Stimulated activated CD8-positive, alpha-beta memory T cell treated with anti-CD3 and anti-CD28 coated beads, Interleukin-7, amount 100 ng/mL, for 4 hours (primary cell): ENCODE measurements at places on chromosomes 3 and 15.

- no peak for DNase-seq
These were observed 56.1 kb downstream of the TAFA4 start for GRCh38 chr3:68876112-68876713.

DNA sequence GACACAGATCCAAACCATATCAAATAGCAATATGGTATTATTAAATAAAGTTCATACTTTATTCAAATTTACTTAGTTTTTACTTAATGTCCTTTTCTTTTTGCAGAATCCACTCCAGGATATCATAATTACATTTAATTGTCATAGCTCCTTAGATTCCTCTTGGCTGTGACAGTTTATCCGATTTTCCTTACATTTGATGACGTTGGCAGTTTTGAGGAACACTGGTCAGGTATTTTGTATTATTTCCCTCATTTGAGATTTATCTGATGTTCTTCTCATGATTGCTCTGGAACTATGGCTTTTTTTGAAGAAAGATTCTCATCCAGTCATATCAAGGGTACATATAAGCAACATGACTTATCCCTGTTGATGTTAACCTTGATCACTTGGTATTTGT lies 198.3 kb upstream of the STAC start:
- DNase-seq = no peak

DNA sequence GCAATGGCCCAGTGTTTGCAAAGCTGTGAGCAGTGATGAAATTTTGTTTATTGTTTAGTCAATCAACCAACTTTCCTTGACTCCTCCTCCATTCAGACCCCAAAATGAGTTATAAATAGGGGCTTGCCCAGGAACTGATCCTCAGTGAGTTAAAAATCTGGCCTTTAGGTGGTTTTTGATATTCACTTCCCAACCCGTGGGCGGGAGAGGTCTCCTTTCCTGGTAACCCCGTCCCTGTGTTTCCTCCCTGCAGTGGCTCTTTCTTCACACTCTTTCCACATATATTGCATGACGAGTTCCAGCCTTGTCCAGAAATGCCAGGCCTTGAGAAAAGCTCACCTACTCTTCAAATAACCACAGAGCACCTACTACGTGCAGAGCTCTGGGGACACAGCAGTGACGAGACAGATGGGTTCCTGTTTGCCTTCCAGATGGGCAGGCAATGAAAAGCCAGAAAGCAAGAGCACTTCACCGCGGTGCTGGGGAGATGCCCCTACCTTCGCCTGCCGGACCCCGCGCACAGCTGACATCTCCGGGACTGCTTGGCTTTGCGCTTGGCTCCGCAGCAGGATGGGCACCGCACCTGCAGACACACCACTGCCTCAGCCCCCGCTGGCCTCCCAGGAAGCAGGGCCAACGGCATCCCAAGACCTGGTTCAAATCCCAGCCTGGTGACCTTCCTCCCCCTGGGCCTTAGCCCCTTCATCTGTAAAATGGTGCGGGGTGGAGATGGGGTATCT lies 17.2 kb downstream of the SSUH2 start:
- DNase-seq = no peak

- peak; percentile 68 for DNase-seq
These were observed 5.9 kb downstream of the NUP210 start for GRCh38 chr3:13414040-13414729.

GRCh38 chr15:35078221-35078915 lies 6.7 kb downstream of the NANOGP8 start:
- no peak for DNase-seq
